ENCODE measurements at places on chromosomes 7 and 10.

DNA sequence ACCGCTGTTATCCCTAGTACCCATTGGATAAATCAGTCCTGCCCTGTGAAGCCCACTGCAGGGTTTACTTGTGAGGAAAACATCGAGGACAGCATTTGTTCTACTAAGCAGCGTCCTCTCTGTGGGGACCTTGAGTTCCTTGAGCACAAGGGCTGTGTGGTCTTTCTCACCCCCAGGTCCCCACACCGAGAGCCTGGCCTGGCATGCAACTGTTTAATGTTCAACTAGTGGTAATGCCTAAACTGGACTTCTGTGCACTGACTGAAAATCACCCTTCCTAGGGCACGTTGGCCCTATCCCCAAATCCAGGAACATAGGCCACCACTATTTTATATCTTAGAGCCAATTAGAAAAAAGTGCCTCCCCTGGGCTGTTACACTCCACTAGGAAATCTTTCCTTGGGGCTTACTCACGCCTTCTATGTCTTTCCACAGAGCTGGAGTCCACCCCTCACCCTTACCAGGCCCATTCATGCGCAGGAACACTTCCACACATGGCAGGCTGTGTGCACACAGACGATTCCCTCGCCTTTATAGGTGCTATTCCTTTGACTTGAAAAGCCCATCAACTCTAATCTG, 1.7 kb upstream of the TMEM213 start:
- no peak for DNase-seq

DNA sequence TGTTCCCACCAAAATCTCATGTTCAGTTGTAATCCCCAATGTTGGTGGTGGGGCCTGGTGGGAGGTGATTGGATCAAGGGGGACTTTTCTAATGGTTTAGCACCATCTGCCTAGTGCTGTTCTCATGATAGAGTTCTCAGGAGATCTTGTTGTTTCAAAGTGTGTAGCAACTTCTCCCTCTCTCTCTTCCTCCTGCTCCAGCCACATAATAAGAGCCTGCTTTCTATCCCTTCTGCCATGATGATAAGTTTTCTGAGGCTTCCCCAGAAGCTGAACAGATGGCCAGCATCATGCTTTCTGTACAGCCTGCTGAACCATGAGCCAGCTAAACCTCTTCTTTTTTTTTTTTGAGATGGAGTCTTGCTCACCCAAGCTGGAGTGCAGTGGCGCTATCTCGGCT, 910.6 kb downstream of the KCNMA1 start:
- no peak for DNase-seq

DNA sequence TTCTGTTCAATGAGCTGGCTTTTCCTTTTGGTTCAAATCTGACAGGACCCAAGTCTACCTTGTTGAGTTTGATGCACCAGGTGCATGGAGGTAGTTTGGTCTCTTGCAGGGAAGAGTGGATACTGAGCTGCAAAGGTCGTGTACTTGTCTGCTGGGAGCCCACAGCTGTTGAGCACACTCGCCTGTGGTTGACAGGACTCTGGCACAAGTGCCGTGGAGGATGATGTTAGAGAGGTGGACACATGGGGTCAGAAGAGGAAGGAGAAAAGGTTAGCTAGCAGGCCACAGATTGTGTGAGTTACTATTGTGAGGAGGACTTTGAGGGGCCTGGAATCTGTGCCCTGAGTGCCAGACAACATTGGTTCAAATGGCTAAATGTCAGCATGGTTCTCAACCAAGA, 197.3 kb downstream of the CREB5 start:
- DNase-seq: no peak

- DNase-seq: no peak
These were observed 476.6 kb downstream of the GATA3 start for GRCh38 chr10:8531116-8531515.

- DNase-seq: no peak
These were observed 501.9 kb upstream of the SEMA3D start for GRCh38 chr7:85688712-85689111.

- DNase-seq: no peak
These were observed 1.7 kb downstream of the SFXN3 start for GRCh38 chr10:101032637-101033224.

GRCh38 chr7:47314728-47315607, 266.9 kb downstream of the TNS3 start:
- no peak for DNase-seq

GRCh38 chr7:25308906-25309705, 80.8 kb upstream of the NPVF start:
- DNase-seq: no peak

DNA sequence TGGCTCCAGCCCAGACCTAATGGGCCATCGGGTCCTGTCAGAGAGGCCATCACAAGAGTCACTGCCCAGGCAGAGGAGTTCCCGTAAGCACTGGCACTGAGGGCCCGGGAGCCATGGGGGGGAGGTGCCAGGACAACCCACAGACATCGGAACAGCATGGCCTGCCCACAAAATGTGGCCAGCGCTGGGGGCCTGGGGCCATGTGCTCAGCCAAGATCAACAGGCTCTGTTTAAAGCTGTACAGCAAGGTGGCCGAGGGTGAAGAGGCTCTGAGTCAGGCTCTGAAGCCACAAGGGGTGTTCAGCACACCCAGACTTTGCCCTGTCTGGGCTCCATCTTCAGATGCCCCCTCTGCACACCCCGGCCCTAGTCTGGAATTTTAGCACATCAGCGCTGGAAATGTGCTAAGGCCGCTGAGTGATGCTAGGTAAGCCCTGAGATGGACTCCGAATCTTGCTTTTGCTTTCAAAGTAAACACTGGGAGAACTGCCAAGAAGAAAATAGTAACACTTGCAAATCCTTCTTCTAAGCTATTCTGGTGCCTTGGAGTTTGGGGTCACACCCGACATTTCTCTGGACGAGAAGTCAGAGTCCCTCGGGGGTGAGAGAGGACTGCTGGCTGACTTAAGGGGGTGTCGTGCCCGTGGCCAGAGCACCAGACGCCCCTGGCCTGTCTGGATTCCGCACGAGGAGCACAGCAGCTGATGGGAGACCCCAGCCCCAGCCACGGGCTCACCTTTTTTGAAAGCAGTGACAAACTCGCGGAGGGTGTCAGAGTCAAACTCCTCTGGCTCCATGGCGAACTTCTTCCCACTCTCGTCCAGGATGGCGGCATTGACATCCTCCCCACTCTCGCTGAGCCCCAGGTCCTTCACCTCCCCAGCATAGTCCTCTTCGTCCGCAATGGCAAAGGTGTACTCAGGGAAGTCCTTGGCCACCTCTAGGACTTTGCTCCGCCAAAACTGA, 23.6 kb downstream of the PDIA4 start:
- no peak for DNase-seq

GRCh38 chr7:106018566-106019469, 55.8 kb downstream of the CDHR3 start:
- DNase-seq: no peak

DNA sequence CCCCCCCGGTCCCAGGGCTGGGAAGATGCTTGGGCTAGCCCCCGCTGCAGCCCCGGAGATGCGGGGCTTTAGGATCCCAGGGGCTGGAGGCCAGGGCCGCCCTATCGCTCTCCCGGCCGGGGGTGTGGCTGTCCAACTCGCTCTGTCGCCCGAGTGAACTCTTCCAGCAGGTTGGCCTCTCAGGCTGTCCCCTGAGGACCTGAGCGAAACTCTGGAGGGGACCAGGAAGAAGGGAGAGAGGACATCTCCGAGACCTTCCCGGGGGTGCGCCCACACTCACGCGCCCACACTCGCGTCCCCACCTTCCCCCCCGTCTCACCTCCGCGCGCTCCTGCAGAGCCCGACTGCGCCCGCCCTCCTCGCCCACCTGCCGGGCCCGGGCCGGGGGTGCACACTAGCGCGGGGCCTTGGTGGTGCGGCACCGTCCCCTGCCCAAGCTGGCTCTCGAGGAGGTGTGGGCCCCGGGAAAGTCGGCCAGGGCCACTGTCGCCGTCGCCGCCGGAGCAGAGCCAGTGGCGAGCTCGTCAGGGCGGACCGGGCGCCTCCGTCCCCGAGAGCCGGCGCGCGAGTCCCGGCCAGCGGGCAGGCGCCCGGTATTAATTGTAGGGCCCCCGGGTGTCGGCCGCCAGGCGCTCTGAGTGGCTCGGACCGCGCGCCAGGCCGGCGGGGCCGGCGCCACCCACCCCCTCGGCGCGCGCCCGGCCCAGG, 101.7 kb upstream of the SVIL start:
- peak; percentile 51 for DNase-seq

DNA sequence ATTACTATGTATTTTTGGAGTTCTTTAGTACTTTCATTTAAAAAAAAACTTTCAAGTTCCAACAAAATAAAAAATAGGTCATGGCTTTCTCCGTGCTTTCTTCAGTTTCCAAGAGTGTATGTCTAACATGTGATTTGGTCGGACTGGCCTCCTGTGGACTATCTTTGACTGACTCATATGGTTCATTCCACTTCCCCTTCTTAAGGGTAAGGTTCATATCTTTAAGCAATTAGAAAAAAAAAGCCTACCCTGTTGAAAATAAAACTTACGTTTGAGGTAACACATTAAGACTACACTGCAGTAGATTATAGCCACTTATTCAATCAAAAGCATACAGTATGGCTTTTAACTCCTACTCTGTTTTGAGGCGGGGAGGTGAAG, 112.8 kb upstream of the AHR start:
- DNase-seq: no peak

GRCh38 chr10:69979174-69979573, 73.5 kb upstream of the MACROH2A2 start:
- DNase-seq: no peak

- no peak for DNase-seq
These were observed 22.4 kb upstream of the TSGA13 start for GRCh38 chr7:130708766-130709165.

DNA sequence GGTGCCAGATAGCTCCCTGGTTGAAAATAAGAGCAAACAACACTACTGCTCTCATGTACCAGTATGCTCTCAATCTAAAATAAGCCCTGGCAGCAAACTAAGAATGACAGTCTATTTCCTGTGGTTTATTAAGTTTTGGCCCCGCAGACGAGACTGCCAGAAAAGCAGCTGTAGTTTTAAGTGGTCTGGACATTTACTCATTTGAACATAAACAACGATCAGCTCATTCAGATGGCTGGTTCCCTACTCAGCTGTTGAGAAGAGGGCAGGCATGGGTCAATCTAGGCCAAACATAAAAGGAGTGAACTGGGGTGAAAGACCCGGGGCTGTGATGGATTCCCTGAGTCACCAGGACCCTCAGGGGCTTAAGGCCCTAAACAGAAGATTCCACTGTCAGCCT, 4.5 kb downstream of the TRIL start:
- DNase-seq: peak; percentile 28

DNA sequence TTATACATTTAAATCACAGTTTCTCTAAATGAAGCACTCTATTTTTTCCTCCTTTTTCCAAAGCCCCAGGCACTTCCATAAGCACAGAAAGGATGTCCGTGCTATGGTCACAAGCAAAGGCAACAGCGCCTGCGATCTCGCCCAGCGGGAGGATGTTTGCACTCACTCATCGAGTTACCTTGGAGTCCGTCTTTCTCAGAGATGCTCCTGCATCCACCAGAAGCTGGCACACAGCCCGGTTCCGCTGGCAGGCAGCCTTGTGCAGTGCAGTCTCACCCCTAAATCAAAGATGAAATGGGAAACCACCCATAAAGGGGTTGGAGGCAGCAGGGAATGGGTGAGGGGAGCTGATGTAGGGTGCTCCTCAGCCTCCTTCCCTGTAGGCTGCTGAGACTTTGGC, 51.9 kb upstream of the PTN start:
- no peak for DNase-seq

- DNase-seq: no peak
These were observed 233.0 kb downstream of the WDR11 start for GRCh38 chr10:121084016-121084674.

DNA sequence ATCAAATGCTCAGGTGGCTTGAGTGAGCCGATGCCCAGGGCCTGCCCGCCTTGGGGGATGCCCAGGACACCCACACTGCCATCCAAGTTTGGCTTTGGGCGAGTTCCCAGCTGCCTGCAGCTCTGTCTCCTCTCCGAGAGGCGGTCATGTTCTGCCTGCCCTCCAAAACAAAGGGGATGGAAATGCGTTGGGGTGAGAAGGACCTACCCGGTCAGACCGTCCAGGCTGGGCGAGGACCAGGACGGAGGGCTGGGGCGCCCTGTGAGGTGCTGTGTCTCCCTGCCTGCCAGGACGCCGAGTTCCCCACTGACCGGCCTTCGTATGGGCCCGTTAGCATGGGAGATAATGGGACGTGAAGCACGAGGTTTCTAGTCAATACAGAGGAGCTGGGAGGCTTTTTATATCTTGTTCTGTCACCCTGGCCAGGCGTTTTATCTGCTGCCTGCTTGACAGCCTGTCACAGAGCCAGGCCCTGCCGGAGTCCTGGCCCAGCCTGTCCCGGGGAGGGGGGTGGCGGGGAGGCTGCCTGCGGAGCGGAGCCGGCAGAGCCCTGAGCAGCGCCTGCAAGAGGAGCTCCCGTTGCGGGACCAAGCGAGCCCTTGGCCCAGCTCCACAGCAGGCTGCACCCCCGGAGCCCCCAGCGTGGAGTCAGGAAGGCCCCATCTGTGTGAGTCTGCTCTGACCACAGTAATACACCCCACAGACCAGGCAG, 22.0 kb upstream of the ELFN1 start:
- DNase-seq: no peak

- DNase-seq: no peak
These were observed 24.4 kb downstream of the C10orf71 start for GRCh38 chr10:49323171-49323895.

GRCh38 chr7:158279539-158280447, 307.8 kb downstream of the PTPRN2 start:
- DNase-seq: no peak

- DNase-seq: no peak
These were observed 447.3 kb upstream of the NRP1 start for GRCh38 chr10:33781606-33782395.

- DNase-seq: no peak
These were observed 123.6 kb downstream of the NPTX2 start for GRCh38 chr7:98740643-98741042.

DNA sequence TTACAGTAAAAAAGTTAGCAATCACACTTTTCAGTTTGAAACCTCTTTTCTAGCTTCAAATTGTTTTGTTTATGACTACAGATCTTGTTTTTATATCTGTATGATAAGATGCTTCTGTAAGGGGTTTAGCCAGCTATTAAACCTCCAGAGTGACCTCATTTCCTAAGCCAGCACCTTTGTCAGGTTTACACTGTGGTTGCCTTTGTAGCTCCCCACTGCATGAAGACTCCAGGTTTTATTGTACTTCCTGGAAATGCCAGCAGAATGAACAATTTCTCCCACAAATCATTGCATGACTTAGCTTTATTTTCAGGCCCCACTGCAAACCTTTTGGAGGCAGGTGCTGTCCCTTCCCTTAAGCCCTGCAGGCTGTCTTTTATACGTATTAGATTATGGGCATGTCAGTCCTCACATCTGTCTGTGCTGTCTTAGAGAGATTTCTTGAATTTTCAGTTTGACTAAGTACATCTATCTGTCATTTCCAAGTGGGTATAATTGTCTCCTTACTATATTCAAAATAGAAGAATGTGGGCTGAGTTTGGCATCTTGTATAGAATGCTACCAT, 8.2 kb upstream of the AGR3 start:
- no peak for DNase-seq

All from neural crest cell (in vitro differentiated cells).